NK-92 treated with Interleukin-12 subunit alpha and Interleukin-12 subunit beta, amount 100 ng/mL, for 24 hours (cell line): ENCODE measurements at places on chromosomes 7 and 10.

DNA sequence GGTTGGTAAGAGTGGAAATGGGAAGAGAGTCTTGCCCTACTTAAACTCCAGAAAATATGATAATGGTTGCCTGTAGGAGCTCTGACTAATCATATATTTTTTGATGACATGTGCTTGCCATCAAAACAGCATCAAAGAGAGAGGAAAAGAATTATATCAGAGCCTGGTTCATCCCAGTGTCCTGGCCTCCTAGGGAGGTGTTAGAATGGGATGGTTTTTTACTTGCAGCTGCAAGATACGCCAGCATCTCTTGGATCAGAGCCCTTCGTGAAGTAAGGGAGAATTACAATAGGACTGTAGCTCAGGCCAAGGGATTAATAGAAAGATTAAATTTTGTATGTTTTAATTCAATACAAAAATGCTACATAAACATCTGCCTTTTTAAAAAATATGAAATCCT is 177.6 kb upstream of the HDAC9 start:
- no peak for DNase-seq

GRCh38 chr7:105413887-105414437 is 25.2 kb upstream of the SRPK2 start:
- DNase-seq, result no peak

DNA sequence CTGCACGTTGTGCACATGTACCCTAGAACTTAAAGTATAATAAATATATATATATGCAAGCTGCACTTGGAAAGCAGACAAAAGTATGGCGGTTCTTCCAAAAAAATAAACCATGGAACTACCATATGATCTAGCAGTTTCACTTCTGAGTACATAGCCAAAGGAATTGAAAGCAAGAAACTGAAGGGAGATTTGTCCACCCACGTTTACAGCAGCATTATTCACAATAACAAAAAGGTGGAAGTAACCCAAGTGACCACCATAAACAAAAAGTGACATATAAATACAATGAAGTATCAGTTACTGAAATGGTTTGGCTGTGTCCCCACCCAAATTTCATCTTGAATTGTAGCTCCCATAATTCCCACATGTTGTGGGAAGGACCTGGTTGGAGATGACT is 525.3 kb upstream of the CELF2 start:
- DNase-seq, result no peak

- DNase-seq, result no peak
Observed at GRCh38 chr10:105042906-105043552, 401.9 kb downstream of the SORCS3 start.

DNA sequence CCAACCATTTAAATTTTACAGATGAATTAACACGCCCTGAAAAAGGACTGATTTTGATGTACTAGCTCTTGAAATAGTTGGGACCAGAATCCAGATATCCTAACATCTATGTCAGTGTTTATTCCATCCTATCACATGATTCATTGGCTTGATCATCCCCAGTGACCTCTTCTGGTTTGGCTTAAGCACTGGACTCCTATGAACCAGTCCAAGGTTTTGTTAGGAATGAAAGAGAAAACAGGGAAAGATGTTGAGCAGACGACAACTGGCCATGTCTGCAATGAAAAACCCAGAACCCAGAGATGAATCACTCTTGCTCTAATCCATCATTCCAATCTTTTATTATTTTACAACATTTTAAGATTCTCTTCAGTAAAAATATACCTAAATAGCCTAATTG is 1080.9 kb downstream of the SORCS1 start:
- no peak for DNase-seq

GRCh38 chr10:84903320-84903719 is 574.9 kb downstream of the CCSER2 start:
- DNase-seq, result no peak

GRCh38 chr7:86867163-86867762 is 192.2 kb downstream of the ELAPOR2 start:
- no peak for DNase-seq

GRCh38 chr10:132063432-132063831 is 2.3 kb upstream of the JAKMIP3 start:
- no peak for DNase-seq

DNA sequence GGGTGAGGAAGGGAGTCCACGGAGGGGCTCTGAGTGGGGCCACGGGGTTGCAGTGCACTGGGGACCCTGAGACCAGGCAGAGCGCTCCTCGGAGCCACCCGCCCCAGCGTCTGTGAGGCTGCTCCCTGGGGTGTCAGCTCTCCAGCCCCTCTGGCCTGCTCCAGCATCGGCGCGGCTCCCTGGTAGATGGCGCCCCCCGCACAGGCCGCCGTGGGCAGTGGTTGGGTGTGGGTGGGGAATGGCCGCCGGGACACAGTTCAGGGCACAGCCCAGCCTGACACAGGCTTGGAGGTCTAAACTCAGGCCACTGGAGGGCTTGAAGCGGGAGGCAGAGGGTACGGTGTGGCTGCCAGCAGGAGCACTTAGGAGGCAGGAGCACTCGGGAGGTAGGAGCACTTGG is 222.6 kb upstream of the PPP2R2D start:
- DNase-seq, result no peak

DNA sequence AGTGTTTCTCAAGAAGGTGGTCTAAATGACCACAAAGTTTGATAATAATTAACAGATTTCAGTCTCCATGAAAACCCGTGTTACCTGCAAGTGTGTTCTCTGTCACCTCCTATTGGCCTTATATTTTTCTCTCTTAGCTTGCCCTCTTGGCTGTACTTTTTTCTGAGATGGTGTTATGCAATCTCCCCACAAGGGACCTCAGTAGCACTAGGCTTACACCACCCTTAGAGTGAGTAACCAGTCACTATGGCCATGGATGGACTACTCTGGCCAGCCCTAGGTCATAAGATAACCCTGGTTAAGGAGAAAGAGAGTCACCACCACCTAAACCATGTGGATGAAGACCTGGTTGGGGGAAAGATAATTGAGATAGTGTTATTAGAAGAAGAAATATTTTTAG is 76.8 kb downstream of the NPSR1 start:
- DNase-seq, result no peak

DNA sequence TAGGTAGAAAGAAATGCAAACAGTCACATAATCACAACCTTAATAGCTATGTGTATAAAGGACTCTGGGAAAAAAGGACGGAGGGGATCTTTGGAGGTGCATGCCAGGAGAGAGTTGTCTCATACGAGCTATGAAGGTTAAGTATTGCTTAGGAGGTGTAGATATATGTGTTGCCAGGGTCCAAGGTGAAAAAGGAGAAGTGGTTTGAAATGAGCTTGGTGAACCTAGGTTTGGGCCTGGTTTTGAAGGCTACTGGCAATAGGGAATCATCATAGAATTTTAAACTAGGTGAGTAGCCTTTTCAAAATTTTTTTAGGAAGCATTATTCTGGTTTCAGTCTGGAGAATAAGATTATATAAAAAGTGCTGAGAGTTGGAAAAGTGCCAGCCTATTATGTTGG is 336.8 kb downstream of the AUTS2 start:
- no peak for DNase-seq

GRCh38 chr10:19815731-19816410 is 361 bp upstream of the PLXDC2 start:
- no peak for DNase-seq

DNA sequence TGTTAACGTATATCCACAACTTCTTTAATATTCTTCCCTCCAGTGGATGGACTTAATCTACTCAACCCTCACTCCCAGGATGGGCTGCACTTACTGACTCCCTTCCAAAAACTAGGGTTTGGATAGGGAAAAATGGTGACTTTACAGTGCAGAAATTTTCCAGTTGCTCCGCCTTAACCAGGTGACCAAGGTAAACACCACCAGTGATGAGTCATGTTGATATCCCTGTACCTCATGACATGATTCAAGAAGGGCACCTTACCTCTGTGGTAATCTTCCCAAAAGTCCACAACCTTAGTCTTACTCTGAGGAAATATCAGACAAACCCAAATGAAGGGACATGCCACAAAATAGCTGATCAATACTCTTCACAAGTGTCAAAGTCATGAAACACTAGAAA is 3.5 kb upstream of the GSTK1 start:
- DNase-seq, result no peak

DNA sequence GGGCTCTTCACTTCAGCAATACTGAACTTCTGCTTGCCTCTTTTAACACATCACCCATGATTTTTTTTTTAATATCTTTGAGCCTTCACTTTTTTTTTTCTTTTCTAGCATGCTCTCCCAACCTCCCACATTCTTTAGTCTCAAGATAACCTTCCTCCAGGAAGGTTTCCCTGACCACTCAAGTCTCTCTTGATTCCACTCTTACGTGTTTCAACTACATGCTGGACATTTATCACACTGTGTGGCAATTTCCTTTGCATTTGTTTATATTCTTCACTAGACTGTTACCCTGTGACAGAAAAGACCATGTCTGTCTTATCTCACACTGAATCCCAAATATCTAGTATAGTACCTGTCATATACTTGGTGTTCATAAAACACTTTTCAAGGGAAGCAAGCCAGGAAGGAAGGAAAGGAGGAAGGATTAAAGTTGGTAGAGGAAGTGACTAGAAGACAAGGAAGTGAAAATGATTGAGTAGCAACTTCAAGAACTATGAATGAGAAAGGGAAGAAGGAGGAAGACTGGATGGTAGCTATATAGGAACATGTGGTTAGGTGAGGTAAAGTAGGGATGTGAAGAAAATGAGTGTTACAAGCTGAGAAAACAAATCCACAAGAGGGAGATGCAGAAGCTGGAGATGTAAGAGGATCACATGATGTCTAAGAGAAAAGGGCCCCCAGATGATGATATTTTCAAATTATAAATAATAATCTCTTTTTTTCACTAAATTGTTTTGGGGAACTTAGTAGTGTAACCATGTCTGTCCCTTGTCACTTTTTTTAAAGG is 40.4 kb downstream of the IFIT5 start:
- DNase-seq, result no peak

DNA sequence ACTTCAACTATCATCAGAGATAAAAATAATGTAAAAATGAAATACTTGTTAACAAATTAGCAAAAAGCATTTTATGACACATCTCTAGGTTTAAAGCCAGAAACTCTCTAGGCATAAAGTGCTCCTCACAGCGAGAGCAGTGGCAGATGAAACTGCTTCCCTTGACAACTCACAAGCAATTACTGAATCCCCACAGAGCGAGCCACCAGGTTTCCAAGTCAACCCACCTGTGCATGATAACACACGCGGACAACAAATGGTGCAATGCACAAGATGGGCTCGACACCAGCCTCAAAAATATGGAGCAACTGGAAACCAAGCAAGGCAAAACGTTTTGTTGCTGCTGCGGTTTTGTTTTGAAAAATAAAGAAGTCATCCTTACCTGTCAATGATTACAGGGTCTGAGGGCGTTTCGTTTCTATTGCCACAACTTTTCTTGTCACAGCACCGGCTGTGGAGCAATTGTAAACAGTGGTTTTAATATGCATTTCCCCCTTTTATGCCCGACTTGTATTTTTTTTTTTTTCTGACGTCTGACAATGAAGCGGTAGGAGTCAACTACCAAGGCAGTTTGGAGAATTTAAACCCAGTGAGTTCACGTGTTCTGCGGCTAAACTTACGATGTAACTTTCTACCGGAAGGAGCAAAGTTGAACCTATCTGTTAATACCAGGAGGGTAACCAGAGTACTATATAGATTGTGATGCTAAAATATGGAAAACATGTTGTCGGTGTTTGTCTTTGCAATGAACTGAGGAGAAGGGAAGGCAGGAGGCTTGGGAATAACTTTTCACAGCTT is 7.0 kb downstream of the EBF3 start:
- DNase-seq, result no peak

- DNase-seq, result no peak
Observed at GRCh38 chr10:128055061-128055868, 71.0 kb downstream of the MKI67 start.

DNA sequence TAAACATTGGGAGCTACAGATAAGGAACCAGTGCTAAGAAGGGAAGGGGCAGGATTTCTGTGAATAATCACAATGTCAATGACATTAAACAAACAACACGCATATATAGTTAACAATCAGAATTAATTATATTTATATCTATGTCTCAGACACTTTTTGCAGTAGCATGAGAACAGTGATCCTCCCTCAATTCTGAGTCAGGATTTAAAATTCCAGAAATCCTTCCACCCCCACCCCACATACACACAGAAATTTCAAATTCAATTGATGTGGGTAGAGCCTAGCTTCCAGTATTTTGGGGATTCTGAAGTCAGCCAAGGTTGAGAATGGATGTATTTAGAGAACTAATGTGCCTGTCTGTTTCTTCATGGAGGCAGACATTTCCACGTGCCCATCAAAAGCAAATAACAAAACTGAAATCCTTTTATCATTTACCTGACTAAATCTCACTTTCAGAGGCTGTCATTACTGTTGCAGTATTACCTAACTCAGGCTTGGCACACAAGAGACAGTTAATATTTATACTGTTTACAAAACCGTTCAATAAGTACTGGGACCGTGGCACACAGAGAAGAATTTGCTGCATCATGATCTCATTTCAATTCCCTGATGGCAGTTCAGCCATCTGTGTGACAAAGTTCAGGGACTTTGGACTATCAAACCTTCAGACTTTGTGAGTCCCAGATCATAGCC is 116.6 kb upstream of the PALS2 start:
- DNase-seq, result no peak

- no peak for DNase-seq
Observed at GRCh38 chr7:123716877-123717276, 31.9 kb downstream of the WASL start.

DNA sequence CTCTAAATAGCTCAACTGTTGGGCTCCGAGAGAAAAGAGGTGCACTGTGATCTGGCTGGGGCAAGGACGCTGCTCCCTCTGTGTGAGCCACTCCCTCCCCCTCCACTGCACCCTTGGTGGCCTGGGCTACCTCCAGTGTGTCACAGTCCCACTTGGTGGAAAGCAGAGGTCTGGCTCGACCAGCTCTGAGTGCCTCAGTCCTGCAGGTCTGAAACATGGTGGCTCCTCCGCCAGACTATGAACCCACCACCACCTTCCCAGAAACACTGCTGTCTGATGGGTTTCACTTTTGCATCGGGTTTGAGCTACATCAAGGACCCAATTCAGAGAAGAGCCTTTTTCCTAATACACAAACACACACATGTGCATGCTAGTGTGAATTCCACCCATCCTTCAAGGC is 500.1 kb downstream of the RPS24 start:
- no peak for DNase-seq

DNA sequence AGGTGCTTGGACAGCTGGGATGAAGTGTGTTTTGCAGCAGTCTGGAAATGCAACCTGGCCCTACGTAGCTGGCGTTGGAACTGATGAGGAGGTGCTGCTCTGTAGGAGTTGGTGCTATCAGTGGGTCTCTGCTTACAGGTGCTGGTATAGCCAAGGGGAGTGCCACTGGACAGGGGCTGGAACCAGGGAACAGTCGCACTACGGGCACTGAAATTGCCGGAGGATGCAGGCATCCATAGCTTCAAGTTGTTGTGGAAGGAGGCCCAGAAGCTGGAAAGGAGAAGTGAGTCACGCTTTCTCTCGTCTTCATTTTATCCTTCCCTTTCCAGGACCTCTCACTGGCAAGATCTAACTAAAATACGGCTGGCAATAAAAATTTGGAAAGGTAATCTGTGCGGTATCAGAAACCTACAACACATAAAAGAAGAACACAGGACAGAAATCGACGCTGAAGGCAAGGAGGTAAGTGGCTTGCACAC is 25.8 kb downstream of the MACC1 start:
- no peak for DNase-seq
